ENCODE measurements at places on chromosomes 1 and 21.
A peak's percentile ranks its signal among the peaks of the same experiment; 100 is the strongest.

DNA sequence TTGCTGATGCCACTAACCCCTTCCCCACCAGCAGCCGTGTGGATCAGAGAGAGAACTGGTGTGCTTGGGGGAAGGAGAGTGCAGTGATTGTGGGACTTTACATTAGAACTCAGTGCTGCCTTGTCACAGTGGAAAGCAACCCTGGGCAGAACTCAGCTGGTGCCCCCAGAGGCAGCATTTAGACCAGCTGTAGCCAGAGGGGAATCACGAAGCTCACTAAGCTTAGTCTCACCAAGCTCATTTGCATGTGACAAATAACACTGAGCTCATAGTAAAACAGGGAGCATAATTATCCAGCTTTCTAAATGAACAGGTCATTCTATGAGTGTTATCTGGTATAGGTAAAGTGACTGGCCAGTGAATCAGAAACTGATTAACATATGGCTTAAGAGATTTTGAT is 9.8 kb upstream of the SMAP2 start:
- no peaks in the 10 kb centered on the region for H3K27me3 ChIP-seq
- no peaks in the 10 kb centered on the region for H3K36me3 ChIP-seq
- DNase-seq: no peak
- no peak overlapping the region for H3K4me3 ChIP-seq
- H3K4me1 ChIP-seq: no peaks in the 10 kb centered on the region

GRCh38 chr1:17276568-17276967 is 27.7 kb downstream of the PADI3 start:
- H3K36me3 ChIP-seq: no peaks in the 10 kb centered on the region
- no peaks in the 10 kb centered on the region for H3K4me1 ChIP-seq

GRCh38 chr21:26814386-26814785 is 30.8 kb downstream of the ADAMTS1 start:
- no peak overlapping the region for H3K27ac ChIP-seq
- H3K36me3 ChIP-seq: no peaks in the 10 kb centered on the region
- H3K27me3 ChIP-seq: no peaks in the 10 kb centered on the region
- DNase-seq: no peak
- no peaks in the 10 kb centered on the region for H3K4me1 ChIP-seq
- no peak overlapping the region for H3K4me3 ChIP-seq

DNA sequence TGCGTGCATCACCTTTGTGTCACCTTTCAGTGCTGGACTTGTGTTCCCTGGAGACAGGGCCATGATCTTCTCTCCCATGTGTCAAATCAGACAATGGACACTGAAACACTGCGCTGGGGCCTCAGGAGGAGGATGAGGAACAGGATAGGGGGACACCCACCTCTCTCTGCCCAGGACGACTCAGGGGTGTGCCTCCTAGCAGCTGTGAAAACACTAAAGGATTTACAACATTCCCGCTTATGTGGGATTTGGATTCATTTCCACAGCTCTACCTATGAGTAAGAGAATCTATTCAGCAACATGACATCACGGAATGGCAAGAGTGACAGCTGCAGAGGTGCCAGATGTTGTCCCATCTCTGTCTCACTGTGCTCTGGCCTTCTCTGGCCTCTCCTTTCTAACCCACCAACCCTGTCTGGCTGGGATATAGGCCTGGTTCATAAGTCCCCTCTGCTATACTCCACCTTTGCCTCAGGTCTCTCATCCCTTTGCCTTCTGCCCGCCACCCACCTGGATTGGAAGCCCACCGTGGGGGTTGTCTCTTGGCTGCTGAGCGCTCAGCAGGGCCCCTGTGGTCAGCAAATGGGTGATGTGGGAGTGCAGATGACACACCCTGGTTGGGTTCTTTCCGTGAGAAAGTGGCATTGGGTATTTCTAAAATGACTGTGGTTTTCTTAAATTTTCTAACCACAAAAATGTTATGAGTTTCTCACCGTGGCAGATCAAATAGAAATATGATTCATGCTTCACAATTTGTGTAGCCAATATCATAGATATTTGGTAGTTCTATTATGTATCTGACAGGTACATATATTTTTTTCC is 47.1 kb upstream of the TLR5 start:
- peak; percentile 17 for DNase-seq
- H3K27ac ChIP-seq: no peak overlapping the region
- no peaks in the 10 kb centered on the region for H3K27me3 ChIP-seq

DNA sequence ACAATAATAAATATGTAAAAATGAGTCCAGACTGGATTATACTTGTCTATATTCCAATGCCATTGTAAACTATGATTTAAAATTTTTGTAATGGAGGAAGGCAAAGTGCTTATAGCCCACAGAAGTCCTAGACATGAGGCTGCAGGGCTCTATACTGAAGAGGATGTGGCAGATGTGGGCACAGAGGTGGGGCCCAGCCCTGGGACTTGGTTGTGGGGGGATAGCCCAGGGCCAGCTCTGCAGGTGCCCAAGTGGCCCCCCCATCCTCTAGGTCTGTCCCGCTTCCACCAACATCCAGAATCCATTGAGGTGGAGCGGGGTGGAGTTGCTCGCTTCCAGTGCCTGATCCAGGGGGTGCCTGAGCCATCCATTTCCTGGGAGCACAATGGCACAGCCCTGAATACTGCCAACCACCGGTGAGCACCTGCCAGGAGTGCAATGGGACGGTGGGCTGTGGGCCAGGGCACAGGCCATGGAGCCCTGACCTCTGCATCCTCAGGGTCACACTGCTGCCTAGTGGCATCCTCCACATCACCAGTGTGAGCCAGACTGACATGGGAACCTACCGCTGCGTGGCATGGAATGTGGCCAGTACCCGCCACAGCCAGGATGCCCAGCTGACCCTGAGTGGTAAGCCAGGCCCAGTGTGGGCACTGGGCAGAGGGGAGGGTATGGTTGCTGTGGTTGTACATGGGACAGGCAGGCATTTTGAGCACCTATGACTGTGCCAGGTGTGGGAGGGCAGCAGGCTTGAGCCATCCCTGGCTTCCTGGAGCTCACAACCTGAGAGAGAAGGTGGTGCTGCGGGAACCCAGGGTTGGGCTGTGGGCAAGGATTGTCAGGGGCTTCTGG is 21.0 kb downstream of the SLC27A3 start:
- peaks cover 13% of the 10 kb centered on the region for H3K4me1 ChIP-seq
- no peaks in the 10 kb centered on the region for H3K27me3 ChIP-seq
- no peaks in the 10 kb centered on the region for H3K36me3 ChIP-seq
- DNase-seq: no peak
- H3K27ac ChIP-seq: no peak overlapping the region
- H3K4me3 ChIP-seq: no peak overlapping the region

- no peak overlapping the region for H3K27ac ChIP-seq
- no peaks in the 10 kb centered on the region for H3K4me1 ChIP-seq
- DNase-seq: no peak
- H3K27me3 ChIP-seq: no peaks in the 10 kb centered on the region
- no peaks in the 10 kb centered on the region for H3K36me3 ChIP-seq
- no peak overlapping the region for H3K4me3 ChIP-seq
Observed at GRCh38 chr1:30378991-30379581, 344.3 kb downstream of the MATN1 start.

GRCh38 chr1:58755468-58755872 is 28.4 kb downstream of the JUN start:
- no peak overlapping the region for H3K4me3 ChIP-seq
- DNase-seq: no peak
- no peaks in the 10 kb centered on the region for H3K36me3 ChIP-seq
- peak overlapping the region; percentile 58 for H3K27ac ChIP-seq

- H3K4me3 ChIP-seq: no peak overlapping the region
- DNase-seq: no peak
- H3K27me3 ChIP-seq: peaks cover 2% of the 10 kb centered on the region
- H3K27ac ChIP-seq: no peak overlapping the region
- no peaks in the 10 kb centered on the region for H3K36me3 ChIP-seq
- no peaks in the 10 kb centered on the region for H3K4me1 ChIP-seq
Observed at GRCh38 chr21:17889171-17889570, 70.0 kb upstream of the C21orf91 start.

- no peak overlapping the region for H3K4me3 ChIP-seq
- no peak overlapping the region for H3K27ac ChIP-seq
- peak; percentile 27 for DNase-seq
- H3K4me1 ChIP-seq: no peaks in the 10 kb centered on the region
Observed at GRCh38 chr1:5564578-5565257, 427.5 kb downstream of the NPHP4 start.

DNA sequence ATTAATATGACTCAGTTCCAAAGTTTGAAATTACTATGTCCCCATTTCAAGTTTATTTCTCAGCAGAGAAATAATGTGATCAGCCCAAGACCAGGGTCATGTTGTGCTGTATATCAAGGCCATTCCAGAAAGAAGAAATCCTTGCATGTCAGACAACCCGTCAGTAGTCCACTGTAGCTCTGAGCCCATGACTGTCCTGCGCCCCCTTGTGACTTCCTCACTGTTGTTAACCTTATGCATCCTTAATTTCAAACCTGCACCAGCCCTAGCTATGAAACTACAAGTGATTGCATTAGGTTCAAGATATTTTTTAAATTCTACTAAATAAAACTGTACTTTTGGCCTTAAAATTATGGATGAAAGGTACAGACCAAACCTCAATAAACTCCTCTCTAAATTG is 133.0 kb downstream of the LRRC7 start:
- no peaks in the 10 kb centered on the region for H3K4me1 ChIP-seq
- no peaks in the 10 kb centered on the region for H3K27me3 ChIP-seq
- no peak overlapping the region for H3K27ac ChIP-seq
- H3K36me3 ChIP-seq: no peaks in the 10 kb centered on the region
- DNase-seq: peak; percentile 35
